ENCODE measurements at places on chromosomes 16 and 17.

- no peak for DNase-seq
Observed at GRCh38 chr16:59205403-59205802, 471.3 kb upstream of the GOT2 start.

DNA sequence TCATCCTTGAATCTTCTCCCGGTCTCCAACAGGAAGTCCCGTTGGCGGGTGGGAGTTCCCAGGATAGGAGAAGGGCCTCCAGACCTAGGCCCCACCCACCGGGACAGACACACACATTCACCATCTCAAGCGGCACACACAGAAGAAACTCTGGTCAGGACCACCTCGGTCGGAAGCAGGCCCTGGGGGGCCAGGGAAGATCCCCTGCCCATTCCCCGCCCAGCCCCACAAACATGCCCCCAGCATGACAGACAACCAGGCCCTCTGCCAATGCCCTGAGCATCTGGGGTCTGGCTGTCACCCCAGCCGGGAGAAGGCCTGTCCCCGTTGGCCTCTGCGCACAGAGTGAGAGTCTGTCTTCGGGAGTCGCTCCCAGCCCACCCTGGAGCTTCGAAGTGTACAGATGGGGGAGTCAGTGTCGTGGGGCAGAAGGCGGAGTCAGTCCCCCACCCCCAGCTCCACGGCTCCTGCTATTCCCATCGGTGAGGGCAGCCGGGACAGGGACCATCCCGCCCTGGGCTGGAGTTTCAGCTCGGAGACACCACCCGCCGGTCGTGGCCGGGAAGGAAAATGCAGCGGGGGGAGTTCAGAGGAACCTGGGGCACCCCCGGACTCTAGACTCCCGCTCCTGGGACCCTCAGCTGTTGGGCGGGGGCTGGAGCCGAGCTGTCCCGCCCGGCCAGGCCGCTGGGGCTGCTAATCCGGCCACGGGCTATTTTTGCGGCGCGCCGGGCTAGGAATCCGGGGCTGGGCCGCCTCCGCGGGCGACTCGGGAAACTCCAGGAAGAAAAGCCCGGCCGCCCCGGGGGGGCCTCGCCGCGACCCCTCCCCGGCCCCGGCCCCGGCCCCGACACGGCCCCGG, 660 bp downstream of the RHBDF1 start:
- DNase-seq: peak; percentile 87

DNA sequence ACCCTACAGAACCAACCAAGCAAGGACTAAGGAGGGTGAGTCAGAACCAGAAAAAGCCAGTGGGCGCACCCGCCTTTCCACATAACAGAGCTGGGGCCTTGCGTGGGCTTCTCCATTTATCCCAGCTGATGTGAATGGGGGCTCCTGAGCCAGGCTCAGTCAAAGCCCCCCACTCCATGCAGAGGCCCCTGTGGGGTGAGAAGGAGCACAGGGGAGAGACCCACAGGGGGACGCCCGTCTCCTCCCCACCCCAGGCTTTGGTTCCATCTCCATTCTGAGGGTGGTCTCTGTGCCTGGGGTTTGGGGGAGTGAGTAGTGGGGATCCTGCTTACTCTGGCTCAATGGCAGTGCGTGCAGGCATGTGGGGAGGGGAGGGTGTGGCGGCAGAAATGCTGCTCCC, 210.1 kb upstream of the TNRC6C start:
- DNase-seq: no peak

- no peak for DNase-seq
Observed at GRCh38 chr17:44688675-44689476, 700 bp downstream of the CCDC43 start.

DNA sequence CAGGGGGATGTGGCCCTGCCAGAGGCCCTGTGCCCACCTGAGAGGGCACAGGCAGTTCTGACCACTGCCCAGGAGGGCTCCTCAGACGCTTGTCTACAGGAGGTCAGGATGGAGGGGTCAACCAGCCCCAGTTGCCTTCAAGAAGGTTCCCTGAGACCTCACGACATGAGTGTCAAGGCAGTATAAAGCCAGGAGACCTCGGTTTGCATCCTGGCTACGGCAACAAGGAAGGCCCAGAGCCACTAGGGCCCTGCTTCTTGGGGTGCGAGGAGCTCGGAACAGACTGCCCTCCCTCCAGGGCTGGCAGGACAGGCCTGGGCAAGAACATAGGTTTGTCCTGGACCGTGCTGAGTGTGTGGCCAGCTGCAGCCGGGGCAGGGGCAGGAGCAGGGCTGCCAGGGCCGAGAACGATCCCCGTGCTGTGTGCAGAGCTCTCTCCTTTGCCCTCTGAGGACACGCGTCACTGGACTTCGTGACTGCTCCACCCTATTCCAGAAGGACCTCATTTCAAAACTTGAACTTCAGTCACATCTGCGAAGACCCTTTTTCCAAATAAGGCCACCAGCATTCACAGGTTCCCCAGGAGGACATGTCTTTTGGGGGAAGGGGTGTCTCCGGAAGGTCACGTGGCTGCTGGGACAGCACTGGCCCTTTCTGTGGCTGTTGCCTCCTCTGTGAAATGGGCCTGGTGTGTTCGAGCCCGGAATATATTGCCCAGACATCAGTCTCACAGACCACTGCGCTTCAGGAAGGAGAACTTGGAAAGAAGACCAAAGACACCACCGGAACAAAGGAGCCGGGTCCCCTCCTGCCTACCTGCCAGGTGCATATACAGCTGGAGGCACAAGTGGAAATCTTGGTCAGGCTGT, 27.7 kb downstream of the SLC7A5 start:
- DNase-seq: no peak

DNA sequence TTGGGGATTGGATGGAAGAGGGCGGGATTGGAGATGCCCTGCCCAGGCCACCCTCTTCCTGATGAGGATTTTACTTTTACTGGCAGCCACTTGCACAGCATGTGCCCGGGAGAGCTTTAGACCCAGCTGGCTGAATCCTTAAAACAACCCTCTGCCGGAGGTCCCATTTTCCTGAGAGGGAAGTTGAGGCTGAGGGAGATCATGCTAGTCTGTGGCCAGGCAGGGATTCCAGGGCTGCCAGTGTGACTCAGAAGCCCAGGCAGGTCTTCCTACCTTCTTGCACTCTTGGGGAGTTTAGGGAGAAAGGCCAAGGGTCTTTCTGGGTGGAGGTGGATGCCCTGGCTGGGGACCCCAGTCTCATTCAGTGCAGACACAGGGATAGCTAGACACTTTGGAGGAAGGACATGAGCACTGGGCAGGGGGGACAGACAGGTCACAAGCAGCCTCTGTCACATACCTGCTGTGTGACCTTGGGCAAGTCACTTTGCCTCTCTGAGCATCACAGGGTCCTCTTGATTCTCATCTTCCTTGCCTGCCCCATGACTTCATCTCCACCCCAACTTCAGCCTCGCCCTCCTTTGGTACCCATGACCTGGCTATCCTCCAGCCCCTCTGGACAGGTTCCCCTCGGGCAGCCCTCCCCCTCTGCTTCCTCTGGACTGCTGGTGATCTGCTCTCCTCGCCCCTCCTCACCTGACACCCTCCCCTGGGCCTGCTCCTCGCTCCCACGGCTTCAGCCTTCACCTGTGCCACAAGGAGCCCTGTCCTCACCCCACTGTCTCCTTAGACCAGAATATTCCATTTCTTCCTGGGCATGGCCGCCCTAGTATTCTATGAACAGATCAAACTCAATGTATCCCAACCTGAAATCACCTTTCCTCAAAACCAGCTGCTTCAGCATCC, 11.3 kb upstream of the DCAF7 start:
- DNase-seq: no peak

DNA sequence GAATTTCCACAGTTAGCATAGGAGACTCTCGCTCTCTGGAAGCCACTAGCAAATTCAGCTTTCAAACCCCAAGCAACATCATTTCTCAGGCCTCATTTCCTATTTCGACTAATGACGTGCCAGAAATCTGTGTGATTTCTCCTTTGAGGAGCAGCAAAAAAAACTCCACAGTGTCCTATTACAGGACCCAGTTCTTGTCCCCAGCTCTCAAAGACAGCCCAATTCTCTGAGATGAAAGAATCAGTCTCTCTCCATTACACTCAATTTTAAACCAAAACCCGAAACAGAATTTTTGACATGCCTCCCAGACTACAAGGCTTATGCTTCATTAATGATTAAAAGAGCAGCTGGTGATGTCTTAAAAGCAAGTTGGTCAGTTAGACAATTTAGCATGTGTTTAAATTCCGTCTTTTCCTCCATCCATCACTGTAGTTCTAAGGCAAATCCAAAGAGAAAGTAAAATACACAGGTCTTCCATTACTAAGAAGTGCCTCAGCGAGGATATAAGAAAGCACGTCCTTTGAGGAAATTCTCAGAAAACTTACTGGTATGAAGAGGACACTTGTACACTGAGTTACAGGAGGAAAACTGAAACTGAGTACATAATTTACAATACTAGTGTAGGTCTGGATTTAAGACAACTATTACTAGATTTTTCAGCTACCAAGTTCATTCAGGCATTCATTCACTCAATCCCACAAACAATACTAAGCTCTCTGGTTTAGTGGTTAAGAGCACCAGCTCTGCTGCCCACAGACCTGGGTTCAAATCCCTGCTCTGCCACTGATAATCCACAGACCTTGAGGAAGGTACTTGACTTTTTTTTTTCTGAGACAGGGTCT, 12.5 kb downstream of the TOM1L2 start:
- DNase-seq: peak; percentile 56

DNA sequence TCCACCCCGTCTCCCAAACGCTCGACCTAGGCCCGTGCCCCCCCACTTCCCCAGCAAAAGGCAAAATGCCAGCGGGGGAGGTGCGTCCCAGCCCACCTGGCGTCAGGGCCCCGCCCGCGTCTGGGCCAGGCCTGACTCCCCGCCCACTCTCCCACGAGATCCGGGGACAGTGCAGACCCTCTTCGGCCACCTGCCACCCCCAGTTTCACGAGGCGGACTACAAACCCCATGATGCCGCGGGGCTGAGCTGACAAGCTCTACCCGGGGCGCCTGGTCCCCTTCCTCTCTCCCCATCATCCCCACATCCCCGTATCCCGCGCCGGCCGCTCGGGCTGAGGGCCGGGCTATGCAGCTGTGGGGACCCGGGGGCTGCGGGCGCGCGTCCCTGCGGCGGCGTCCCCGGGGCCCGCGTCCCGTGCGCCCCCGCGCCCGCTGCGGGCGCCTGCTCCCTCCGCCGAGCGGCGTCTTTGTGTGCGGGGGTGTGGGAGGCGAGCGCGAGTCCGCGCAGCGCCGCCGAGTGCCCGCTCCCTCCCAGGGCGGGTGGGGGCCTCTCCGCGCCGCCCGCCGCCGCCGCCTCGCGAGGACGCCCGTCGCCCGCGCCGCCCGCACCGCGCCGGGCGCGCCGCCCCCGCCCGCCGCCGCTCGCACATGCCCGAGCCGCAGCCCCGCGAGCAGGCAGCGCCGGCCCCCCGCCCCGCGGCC, at the start of gene ANKRD13B:
ANKRD13B (plus strand) TSS at position 283 of the 702 bp plus-strand sequence. CDS start 490 bp downstream, outside the sequence.
- DNase-seq: no peak

GRCh38 chr16:29678691-29679267, at the start of gene QPRT:
Gene QPRT (plus strand): TSS chr16:29679180. CDS start chr16:29679198, 18 bp downstream.
- peak; percentile 17 for DNase-seq

GRCh38 chr17:15910791-15911190, 34.1 kb upstream of the ADORA2B start:
- peak; percentile 63 for DNase-seq

GRCh38 chr17:77704048-77704815, 254.3 kb upstream of the TNRC6C start:
- no peak for DNase-seq

- DNase-seq: peak; percentile 20
Observed at GRCh38 chr16:69762814-69763598, 874 bp downstream of the WWP2 start.

- no peak for DNase-seq
Observed at GRCh38 chr17:49592263-49592662, 16.6 kb downstream of the NXPH3 start.

- peak; percentile 72 for DNase-seq
Observed at GRCh38 chr17:20955427-20956323, 87.1 kb downstream of the USP22 start.

DNA sequence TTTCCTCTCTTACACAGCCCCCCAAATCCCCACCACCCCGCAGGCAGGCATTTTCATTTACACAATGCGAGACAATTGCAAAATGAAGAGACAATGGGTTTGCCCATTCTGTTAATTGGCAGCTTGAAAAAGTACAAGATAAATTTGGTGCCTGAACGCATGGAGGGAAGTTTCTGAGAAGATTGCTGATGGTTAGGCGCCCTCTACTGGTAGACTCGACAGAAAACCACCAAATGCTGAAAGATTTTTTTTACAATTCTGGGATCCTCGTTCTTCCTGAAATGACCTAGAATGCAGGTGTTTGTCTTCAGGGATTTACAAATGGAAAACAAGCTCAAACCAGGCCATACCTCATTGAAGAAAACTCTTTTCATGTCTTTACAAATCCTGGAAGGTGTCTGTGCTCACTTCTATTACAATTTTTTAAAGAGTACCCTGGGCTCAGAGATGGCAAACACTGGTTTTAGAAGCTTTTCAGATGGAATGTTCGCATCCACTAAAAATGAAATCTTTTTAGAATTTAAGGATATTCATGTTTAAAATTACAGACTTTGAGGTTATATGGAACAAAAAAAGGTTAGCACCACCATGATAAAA, 338.5 kb downstream of the PMP22 start:
- DNase-seq: peak; percentile 72

- DNase-seq: no peak
Observed at GRCh38 chr16:27108051-27108770, 41.5 kb downstream of the C16orf82 start.

GRCh38 chr17:77206158-77206956, 65.6 kb downstream of the SEC14L1 start:
- DNase-seq: no peak

DNA sequence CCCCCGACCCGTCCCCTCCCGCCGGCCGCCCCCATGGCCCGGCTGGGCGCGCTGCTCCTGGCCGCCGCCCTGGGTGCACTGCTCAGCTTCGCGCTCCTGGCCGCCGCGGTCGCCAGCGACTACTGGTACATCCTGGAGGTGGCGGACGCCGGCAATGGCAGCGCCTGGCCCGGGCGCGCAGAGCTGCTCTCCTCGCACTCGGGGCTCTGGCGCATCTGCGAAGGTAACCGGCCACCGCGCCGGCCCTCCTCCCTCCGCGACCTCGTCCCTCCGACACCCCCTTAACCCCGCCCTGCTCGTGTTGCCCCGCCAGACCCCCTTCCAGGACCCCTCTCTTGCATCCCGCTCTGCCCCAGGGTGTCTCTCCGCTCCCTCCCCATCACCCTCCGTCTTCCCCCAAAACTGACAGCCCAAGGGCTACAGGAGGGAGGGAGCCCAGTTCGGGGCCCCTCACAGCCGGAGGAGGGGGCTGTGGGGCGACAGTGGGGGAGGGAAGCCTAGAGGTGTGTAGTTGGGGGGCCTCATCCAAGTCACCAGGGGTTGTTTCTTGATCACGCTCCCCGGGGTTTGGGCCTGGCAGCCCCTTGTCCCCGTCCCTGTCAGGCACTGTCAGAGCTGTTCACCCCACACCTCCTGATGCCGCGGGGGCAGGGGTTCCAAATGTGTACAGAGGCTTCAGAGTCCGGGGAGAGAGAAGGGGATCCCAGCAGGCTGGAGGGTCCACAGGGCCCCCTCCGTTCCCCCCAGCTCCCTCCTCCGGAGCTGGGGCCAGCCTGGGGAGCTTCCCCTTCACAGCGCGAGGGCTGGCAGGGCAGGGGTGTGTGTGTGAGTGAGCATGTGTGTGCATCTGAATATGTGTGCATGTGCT, 794 bp downstream of the TMEM235 start:
- DNase-seq: no peak

Measured in fibroblast of skin of back (primary cell).